Muscle of arm (tissue), 14 donors: ENCODE measurements at places on chromosomes 3 and 15. TPM values are rescaled to one million over a fixed set of nuclear protein-coding genes. Genes with fewer than 3 reads are reported as not detected.

DNA sequence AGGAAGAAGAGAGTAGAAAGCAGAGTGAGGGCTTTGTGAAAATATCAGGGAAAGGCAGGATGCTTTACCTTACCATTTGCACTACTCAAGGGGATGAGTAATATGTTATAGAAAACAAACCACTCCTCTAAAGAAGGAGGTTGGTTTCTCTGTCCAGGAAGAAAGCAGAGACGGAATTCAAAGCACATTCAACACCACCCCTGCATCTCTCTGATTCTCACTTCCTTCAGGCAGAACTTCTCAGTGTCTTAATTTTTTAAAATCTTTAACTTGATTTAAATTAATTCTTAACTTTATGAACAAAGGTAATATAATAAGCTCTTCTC, 82.4 kb downstream of the NR2F2 start:
- DNase-seq: no peak

- DNase-seq: no peak
These were observed 75.6 kb upstream of the SNTN start for GRCh38 chr3:63576846-63577245.

- no peak for DNase-seq
These were observed 45.7 kb downstream of the MORC1 start for GRCh38 chr3:109072194-109072593.

Gene ERICH6
- polyA plus RNA-seq: not detected

DNA sequence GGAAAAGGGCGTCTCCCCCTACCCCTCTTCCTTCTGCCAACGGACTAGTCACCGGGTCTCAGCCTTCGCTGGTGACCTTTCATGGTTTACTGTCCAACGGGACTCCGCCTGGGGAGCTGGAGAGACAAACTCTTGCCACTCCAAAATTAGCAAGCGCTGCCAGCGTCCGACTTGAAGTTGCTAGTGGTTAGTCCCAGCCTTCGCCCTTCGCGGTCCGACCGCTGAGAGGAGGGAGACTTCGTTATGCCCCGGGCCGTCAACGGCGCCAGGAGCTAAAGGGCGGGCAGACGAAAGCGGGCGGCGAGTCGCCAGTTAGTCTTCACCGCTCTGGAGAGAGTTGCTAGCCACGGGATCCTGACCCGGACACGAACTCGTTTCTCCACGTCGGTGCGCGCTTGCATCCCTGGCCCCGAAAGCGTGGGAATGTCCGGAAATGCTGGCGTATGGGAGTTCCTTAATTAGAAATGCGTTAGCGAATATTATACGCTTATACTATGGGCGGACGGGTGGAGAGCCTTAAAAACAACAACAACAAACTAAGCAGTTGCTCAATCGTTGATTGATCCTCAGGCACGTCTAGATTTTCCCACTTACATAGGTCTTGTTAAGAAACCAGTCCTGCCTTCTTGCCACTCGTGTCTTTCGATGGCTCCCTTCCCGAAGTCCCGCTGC, 716 bp downstream of the SMC4 start:
- peak; percentile 54 for DNase-seq

DNA sequence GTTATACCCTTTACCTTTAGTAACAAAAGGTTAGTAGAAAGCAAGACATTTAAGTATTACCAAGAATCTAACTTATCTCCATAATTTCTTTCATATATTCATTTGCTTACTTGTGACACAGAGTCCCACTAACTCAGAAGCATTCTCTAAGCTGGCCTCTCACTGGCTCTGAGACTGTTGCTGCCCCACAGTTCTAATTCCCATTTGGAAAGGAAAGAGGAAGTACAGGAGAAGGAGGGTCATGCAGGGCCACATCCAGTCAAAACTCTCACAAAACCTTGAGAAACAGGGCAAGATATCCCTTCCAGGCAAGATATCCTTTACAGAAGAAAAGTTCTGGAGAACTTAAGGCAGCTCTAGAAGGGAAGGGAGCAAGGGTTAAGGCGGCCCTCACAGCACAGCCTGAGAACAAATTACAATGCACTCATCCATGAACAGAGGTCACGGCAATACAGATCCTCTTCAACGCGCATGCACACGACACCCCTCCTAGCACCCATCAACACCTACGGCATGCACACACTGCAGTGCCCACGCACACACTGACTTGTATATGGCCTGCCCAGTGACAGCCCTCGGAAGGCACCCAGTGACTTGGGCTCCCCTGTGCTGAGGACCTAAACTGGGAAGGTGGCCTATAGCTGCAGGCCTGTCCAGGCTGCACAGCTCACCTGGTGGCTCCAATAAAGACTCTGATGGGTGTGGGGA, 13.0 kb upstream of the MYO5C start:
- DNase-seq: no peak

- DNase-seq: no peak
These were observed 15.1 kb downstream of the TTC14 start for GRCh38 chr3:180617049-180617448.

- no peak for DNase-seq
These were observed 127.7 kb downstream of the MTHFS start for GRCh38 chr15:79769069-79769481.
